ENCODE measurements at places on chromosomes 12 and 14.

DNA sequence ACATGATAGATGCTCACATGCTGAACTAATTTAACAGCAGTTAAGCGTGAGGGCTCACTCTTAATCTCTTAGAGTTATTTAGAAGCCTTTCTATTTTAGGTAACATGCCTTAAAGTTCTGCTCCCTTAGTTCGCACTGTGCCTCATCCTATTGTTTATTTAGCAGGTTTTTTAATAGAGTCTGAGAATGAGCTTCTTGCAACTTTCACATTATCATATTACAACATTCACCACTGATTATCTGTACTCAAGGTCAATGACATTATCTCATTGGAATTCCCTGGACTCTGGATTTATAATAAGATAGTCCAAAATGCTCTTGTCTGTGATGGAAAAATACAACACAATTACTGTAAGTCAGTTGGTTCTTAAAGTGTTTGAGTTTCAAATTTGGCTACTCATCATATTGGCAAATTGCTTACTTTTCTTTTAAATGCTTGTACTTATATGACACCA is 183.6 kb upstream of the SLC38A2 start:
- peak; percentile 95 for DNase-seq

- no peak for DNase-seq
These were observed 287.2 kb upstream of the ATP2B1 start for GRCh38 chr12:89995870-89996269.

DNA sequence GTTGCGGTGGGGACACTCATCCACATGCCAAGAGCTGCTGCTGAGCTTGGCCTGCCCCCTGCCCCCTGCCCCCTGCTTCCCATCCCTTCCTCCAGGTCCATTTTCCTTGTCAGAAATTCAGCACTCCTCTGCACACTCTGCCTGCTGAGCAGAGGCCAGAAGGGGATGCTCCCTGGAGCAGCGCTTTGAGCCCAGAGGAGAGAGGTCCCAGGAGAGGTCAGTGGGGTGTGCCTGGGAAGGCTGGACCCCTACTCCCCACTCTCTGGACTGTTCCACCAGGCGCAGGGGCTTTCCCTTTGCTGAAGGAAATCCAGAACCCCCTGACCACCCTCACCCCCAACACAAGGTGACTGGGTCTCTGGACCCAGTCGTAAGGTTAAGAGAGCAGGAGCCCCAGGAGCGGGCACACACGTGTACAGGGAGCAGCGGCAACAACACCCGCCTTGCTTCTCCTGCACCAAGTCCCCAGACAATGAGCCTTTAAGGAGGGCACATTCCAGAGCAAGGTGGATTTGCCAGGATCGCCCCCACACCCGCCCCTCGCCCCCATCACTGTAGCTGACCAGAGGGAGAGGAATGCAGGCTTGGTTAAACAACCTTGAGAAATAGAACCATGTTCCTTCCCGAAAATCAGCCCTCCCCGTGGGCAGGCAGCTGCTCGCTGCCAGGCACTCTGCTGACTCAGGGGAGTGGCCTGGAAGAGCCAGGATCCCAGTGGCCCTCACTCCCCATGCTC is 30.7 kb downstream of the ISCA2 start:
- no peak for DNase-seq

DNA sequence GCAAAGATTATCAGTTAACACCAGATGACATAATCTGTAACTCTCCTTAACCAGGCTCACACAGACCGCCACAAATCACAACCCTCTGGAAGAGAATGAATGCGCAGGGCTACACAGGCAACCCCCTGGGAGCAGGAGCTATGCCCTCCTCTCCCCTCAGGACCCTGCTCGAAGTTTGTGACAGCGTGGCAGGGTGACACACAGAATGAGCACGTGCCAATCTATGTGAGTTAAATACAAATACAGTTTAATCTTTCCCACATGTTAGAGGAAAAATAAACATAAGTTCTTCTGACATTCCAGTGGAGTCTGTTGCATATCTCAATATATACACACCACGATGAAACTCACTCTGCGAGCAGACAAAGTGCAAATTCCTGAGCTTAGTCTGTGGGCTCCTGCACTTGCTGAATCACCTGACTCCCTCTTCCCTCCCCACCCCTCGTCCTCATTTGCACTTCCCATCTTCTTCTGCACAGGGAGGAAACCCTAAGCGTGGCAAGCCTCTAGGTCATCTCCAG is 37.6 kb downstream of the BCAT1 start:
- peak; percentile 67 for DNase-seq

DNA sequence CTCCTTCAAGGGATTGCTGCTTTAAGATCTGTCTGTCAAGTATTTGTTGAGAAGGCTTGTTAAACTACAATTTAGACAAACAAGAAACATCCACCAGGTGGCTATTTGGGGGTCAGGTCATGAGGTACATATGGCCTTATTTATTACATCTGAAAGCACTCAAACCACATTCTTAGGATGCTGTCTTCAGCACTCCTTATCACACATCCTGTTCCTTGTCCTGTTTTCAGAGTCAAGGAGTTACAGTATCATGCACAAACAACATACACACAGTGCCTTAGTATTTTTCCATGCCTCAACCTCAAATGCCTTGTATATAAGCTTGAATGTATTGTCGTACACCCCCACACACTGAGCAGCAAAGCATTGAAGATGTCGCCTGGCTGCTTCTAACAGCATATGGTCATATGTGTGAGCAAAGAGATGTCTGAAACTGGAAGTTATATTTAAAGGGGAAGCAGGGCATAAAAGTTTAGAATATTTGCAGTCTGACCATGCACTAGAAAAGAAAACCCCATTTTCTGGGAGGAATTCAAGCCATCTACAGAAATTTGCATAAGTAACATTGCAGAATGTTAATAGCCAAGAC is 83.8 kb downstream of the KCNMB4 start:
- DNase-seq, result no peak

Measured in HS-5 (cell line).